Hematopoietic multipotent progenitor cell treated with erythropoietin and hydrocortisone succinate and interleukin-3 and kit ligand, for 6 days (in vitro differentiated cells): ENCODE measurements at places on chromosomes 5 and 9.
A peak's percentile ranks its signal among the peaks of the same experiment; 100 is the strongest.

DNA sequence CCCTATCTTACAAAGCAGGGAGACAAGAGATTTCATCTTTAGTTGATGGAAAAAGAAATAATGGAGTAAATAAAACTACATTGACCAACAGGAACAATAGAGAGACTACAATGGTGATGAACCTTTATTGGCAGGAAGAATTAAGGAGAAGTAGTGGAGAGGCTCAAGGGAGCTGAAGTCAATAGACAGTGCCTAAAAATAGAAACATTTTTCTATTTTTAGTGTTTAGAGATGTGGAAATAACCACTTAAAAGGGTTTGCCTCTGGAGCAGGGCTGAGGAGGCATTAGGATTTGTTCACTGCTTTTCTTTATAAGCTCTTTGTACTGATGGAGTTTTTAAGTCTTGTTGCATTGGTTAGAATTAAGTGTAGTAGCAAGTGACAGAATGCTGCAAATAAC is 98.4 kb upstream of the ERCC6L2 start:
- DNase-seq: no peak

- DNase-seq: no peak
Observed at GRCh38 chr9:18542837-18543405, 69.0 kb downstream of the ADAMTSL1 start.

- DNase-seq: no peak
Observed at GRCh38 chr5:176863041-176863764, 35.9 kb downstream of the HK3 start.

- peak; percentile 15 for DNase-seq
Observed at GRCh38 chr9:89619019-89619418, 14.2 kb downstream of the GADD45G start.

- no peak for DNase-seq
Observed at GRCh38 chr5:31815376-31815775, 176.4 kb downstream of the PDZD2 start.

GRCh38 chr5:76388791-76389512 is 14.1 kb upstream of the IQGAP2 start:
- no peak for DNase-seq

DNA sequence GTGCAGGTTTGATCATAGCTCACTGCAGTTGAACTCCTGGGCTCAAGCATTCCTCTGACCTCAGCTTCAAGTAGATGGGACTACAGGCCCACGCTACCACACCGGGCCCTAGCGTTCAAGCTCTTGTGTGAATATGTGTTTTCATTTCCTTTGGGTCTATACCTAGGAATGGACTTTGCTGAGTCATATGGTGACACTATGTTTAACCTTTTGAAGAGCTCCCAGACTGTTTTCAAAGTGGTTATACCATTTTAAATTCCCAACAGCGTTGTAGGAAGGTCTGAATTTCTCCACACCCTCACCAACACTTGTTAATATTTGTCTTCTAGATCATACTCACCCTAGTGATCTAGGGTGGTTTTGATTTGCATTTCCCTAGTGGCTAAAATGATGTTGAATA is 33.5 kb downstream of the FAF2 start:
- DNase-seq: no peak

DNA sequence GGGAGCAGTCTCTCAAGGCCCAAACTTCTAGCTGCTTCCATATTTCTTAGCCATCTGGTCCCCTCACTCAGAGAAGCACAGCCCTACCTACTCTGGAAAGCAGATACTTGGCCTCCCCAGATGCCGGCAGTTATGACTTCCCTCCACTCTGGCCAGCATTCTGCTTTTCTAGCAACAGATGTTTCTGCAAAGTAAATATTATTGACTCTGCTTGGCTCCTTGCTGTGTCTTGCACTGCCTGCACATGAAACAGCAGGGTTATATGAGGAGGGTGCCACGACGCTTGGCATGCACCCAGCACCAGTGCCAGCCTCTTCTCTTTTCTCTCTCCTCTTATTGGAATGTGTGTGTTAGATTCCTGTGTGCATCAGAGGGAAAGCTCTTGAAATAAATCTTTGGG is 99.7 kb downstream of the ARHGAP26 start:
- DNase-seq: peak; percentile 16

- DNase-seq: no peak
Observed at GRCh38 chr5:104084896-104085295, 522.3 kb upstream of the NUDT12 start.

DNA sequence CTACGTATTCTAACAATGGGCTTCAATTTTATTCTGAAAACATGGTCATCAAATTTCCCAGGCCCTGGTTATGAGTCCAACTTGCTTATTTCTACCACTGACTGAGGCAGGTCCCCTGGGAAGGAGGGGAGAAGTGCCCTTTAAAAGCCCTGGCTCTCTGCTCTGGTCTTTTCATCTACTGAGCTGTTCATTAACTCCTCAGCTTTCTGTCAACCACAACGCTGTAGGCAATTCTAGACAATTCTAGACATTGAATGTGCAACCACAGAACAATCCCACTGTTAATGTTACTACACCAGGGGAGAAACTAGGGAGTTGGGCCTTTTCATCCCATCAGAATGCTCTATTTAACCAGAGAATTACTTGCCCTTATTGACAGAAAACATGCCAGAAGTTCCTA is 10.0 kb downstream of the MOCS2 start:
- DNase-seq: no peak

DNA sequence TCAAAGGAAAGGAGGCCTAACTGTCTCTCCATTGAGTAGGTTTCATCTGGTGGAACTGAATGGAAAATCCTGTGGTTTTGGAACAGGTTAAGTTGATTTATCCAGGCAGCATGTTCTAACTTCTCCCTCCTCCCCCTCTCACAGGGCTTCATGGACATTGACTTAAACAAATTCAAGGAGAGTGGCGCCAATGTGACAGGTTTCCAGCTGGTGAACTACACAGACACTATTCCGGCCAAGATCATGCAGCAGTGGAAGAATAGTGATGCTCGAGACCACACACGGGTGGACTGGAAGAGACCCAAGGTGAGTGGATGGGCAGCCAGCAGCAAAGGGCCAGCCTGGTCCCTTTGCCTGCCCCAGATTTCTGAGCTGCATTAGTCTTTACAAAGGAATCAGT is 183.9 kb downstream of the GRIA1 start:
- no peak for DNase-seq

- DNase-seq: no peak
Observed at GRCh38 chr5:167820101-167820990, 471.1 kb upstream of the WWC1 start.

DNA sequence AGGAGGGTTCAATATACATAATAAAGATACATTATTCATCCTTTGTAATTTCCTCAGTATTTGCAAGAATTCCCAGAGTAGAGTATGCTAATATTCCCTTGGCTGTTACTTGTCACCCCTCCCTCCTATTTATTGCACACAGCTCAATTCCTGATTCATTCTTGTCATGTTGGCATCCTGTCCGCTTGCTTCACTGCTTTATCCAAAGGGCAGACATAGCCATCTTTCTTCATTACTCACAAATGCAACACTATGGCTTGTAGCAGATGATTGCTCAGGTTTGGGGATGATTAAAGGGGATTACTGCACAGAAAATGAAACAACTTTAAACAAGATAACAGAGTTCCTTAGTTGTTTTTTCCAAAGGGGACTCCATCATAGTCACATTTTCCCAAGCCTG is 1.2 kb upstream of the IL33 start:
- DNase-seq: no peak

GRCh38 chr5:54491326-54491725 is 26.2 kb upstream of the SNX18 start:
- DNase-seq: no peak

DNA sequence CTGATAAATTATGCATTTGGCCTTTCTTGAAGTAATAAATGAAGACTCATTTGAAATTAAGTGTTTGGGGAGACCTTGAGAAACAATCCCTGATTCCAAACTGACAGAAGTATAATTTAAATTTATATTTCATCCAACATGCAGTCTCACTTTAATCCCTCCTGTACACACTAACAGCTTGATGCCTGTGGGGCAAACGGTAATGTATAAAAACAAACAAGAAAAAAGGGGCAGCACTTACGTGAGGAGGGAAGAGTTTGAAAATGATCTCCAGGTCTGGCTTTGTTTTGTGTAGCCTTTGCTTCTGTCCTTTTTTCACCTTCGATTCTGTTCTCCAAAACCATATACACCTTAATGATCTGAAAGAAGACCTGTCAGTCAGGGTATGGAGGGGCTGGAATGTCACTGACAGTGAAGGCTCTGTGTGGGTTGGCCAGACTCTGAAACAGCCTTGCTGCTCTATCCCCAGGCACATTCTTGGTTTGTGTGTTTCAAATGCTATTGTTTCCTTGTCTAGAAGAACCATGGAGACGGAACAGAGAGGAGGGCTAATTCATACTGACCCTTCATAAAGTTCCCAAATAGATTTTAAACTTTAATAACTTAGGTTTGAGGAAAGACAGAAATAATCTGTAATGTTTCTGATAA is 338.2 kb upstream of the WWC1 start:
- no peak for DNase-seq

DNA sequence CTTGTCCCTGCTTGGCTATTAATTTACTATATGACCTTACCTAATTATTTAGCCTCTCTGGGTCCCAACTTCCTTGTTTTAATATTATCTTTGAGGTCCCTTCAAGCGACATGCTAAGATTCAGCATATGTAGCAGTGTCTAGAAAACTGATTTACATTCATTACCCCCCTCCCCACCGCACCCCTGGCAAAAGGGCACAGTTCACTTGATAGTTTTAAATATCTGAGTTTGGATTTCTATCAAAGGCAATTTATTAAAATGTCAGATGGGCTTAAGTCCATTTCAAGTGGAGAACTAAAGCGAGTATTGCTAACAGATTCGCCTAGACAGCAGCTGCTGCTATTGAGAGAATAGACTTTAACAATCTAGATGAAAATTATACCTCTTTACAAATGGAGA is 3.9 kb downstream of the CEMIP2 start:
- DNase-seq: no peak

GRCh38 chr5:171865471-171865870 is 79.9 kb downstream of the SMIM23 start:
- DNase-seq: peak; percentile 49

GRCh38 chr5:139486201-139486600 is 3.6 kb upstream of the STING1 start:
- no peak for DNase-seq

DNA sequence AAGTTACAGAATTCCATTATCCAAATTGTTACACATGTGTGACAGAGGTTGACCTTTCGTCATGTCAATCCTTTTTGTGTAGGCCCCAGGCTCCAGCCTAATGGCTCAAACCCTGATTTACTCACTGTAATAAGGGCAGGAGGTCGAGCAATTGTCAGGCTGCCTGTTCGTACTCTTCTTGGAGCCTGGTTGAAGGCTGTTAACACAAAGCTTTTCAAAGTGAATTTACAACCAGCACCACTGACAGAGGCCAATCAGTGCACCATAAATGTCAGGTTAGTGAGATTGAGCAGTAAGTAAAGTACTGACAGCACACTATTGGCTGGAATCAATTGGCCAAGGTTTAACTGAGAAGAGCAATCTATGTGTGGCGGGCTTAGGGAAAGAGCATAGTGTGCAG is 16.8 kb downstream of the PRDM6 start:
- no peak for DNase-seq

- no peak for DNase-seq
Observed at GRCh38 chr9:8651070-8651845, 851.7 kb upstream of the DMAC1 start.

- no peak for DNase-seq
Observed at GRCh38 chr5:65021527-65022226, 252.9 kb downstream of the CWC27 start.

DNA sequence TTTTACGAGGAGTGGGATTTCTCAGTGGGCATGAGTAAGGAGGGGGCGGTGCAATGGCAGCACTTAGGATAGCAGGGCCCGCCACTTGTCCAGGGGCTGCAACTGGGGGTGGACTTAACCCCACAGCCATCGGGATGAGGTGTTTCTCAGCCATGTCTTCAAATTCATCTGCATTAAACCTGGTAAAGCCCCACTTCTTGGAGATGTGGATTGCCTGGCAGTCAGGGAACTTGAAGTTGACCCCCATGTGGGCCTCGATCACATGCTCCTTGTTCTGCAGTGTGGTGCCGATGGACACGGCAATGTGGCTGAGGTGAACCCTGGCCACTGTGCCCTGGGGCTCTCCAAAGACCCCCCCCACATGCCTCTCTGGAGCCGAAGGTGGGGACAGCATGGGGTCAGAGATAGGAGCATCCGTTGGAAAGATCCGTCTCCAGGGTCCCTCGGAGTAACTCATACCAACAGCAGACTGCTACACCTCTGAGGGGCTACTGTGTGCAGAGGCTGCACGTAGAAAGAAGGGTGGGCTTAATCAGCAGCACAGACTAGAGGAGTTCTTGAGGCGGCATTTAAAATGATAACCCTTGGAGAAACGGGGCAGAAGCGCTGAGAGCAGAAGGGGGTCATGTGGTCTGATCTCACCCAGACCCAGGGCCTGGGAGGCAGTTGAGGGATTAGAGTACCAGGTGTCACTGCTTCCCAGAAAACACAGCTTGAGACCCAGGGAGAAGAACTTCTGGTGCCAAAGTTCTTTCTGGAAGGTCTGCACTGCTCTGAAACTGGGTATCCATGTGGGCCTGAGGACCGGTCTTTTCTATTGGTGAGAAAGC is 141.4 kb downstream of the MTX3 start:
- no peak for DNase-seq

DNA sequence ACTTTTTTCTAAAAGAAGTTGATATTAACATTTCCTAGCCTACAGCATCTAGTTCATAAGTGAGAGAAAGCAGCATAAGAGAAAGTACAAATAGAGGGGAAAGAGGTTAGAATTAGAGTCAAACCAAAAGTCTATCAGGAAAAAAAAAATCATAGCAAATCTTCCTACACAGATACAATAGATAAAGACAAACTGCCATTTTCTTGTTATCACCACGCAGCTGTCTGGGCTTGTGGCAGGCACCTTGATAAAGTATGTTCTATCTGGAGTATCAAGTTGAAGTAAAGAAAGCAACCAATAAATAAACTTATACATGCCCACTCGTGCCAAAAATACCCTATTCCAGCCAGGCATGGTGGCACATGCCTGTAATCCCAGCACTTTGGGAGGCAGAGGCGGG is 5.3 kb upstream of the NR4A3 start:
- DNase-seq: no peak

GRCh38 chr5:140497897-140498296 is 49.6 kb upstream of the EIF4EBP3 start:
- DNase-seq: no peak

- no peak for DNase-seq
Observed at GRCh38 chr5:4942831-4943178, 197.3 kb upstream of the ADAMTS16 start.

GRCh38 chr5:120564013-120564412 is 99.9 kb downstream of the PRR16 start:
- no peak for DNase-seq

- peak; percentile 63 for DNase-seq
Observed at GRCh38 chr9:136488247-136489214, 5.7 kb upstream of the SEC16A start.

DNA sequence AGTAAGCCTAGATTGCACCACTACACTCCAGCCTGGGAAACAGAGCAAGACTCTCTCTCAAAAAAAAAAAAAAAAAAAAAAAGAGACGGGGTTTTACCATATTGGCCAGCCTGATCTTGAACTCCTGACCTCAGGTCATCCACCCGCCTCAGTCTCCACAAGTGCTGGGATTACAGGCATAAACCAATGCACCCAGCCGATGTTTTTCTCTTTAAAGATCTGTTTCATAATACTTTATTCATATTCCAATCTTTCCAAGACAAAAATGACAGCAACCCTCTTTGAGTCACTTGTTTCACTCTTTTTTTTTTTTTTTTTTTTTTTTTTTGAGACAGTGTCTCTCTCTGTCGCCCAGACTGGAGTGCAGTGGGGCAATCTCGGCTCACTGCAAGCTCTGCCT is 13.6 kb upstream of the LMNB1 start:
- DNase-seq: no peak

- no peak for DNase-seq
Observed at GRCh38 chr5:140607031-140607430, 25.9 kb downstream of the CD14 start.
